ENCODE measurements at places on chromosomes 5 and 9.

GRCh38 chr5:74491586-74491985 lies 148.9 kb downstream of the ENC1 start:
- no peak for DNase-seq

GRCh38 chr5:4013106-4013898 lies 417.7 kb downstream of the IRX1 start:
- no peak for DNase-seq

- DNase-seq, result no peak
Measured at GRCh38 chr5:169027501-169028061, 273.4 kb downstream of the SLIT3 start.

GRCh38 chr5:122465031-122465577 lies 153.1 kb downstream of the SNCAIP start:
- DNase-seq, result no peak

Measured in stimulated activated CD8-positive, alpha-beta memory T cell treated with anti-CD3 and anti-CD28 coated beads, Interleukin-15, amount 100 ng/mL, for 1 hour (primary cell).